ENCODE measurements at places on chromosomes 7 and 10.

DNA sequence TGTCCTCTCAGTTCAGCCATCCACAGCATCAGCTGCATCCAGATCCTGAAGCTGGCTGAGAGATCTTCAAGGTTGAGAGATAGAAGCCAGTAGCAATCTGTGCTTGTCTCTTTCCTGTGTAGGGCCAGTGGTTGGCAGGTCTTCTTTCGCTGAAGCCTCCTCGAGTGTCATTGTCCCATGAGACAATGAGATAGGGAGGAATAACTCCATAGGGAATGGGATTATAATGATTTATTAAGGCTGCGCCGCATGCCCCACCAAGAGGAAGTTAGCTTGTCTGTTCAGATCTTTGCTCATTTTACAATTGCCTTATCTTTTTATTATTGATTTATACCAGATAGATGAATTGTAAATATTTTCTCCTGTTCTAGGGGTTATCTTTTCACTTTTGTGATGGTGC lies 61.5 kb downstream of the MCMBP start:
- DNase-seq = no peak

GRCh38 chr10:127945341-127945758 lies 38.4 kb downstream of the PTPRE start:
- DNase-seq = peak; percentile 30

- DNase-seq = no peak
These were observed 377.4 kb upstream of the PODXL start for GRCh38 chr7:131933751-131934289.

DNA sequence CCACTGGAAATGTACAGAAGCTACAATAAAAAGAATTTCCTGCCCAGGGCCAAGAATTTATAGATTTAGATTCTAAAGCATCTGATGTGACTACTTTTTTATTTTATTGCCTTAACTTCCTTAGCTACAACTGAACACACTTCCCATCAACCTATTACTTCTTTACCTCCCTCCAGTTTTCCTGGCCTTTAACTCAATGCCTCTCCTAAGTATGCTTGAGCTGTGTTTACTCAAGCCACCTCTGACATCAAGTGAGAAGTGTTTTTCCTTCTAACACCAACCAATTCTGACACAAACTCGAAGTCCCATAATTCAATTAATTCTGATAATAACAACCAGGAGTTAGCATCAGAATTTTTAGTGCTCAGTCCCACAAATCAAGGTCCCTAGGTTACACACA lies 170.0 kb downstream of the IMMP2L start:
- DNase-seq = no peak

DNA sequence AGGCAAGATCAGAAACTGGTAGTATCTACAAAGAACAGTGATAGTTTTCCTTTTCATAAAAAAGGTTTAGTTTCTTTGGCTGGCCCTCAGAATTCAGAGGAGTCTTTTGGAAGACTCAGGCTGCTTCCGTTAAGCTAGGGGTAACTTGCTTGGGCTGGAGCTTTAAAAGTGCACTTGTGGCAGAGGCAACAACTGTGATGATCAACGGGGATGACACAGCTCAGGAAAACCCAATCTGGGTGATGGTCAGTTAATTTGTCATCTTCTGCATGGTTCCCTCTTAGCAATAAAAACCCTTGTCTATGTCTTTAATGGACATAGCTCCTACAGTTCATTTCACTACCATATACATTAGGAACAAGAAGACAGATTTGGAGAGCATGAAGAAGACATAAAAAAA lies 46.7 kb downstream of the SGMS1 start:
- no peak for DNase-seq

DNA sequence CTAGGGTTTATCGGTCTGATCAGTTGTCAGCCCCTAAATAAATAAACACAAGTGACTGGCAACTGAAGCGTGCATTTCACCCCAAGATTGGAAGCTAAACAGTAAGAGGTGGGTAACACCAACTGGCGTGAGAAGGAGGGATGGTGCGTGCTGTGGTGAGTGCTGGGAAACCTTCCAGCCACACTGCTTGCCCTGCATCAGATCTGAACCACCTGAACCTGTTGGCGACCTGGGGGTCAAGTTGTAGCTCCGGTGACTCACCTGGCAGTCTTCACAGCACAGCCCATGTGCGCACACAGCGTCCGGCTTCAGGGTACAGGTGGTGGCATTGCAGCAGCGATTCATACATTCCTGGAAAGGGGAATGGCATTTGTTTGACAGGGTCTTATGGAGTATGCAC lies 170.1 kb downstream of the FANK1 start:
- DNase-seq = no peak
